Stimulated activated CD8-positive, alpha-beta memory T cell treated with anti-CD3 and anti-CD28 coated beads, Interleukin-4, amount 100 ng/mL, for 1 hour (primary cell): ENCODE measurements at places on chromosomes 6 and 20.

DNA sequence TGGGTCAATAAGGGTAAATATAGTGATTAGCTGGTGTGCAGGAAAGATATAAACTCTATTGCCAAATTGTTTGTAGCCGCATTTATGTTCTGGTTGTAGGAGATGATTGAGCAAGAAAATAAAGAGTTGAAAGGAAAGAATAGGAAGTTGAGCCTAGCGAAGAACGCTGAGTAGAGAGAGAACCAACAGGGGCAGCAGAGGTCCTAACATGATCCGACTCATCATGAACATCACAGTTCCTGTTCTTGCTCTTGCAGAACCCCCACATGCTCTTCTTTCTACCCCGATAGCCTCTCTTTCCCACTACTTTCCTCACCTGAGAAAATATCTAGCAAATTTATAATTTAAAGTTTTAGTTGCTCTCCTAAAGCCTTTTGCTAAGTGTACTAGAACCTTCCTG lies 9.9 kb upstream of the ID4 start:
- no peak for DNase-seq

GRCh38 chr6:46054516-46054915 lies 38.9 kb upstream of the CLIC5 start:
- DNase-seq, result no peak

GRCh38 chr6:26044140-26045064 lies 42.8 kb upstream of the HFE start:
- DNase-seq, result no peak

DNA sequence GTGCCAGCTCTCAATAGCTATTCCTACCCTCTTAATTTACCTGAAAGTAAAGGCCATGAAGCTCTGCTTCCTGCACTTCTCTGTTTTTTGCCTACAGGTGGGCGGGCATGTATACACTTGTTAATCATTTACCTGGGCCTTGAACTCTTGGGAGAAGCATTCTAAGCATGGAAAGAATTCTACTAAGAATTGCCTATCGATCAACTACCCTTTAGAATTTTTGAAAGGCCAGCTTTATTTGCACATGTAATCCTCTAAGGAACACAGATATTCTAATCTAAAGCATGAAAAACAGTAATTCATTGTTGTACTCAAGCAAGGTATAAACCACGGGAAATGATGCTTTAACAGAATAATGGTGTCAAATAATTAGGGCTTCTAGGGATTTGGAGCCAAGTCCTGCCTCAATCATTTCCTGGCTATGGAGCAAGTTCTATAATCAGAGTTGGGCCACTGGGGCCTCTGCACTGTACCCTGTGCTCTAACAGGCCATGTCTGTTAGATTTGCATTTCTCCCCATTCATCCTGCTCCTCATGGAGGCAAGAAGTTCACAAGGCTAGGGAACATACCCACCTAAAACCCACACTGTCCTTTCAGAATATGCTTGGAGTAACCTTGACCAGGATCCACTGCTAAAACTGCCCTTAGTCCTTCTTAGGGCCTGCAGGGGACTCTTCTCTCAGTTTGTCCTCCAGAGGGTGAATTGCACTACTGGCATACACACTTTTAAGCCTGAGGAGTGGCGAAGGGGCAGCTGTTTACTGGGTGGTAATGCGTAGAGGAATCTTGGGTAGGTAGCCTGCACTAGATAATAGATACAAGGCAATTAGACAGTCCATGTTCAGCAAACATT lies 276.4 kb upstream of the JAG1 start:
- DNase-seq, result no peak

- no peak for DNase-seq
Observed at GRCh38 chr6:136365776-136366354, 76.2 kb upstream of the BCLAF1 start.

- DNase-seq, result peak; percentile 19
Observed at GRCh38 chr6:34791164-34791700, 651 bp upstream of the BLTP3A start.

GRCh38 chr6:144141470-144141869 lies 8.8 kb upstream of the STX11 start:
- DNase-seq, result no peak

- DNase-seq, result no peak
Observed at GRCh38 chr6:15336900-15337560, 91.2 kb downstream of the JARID2 start.

DNA sequence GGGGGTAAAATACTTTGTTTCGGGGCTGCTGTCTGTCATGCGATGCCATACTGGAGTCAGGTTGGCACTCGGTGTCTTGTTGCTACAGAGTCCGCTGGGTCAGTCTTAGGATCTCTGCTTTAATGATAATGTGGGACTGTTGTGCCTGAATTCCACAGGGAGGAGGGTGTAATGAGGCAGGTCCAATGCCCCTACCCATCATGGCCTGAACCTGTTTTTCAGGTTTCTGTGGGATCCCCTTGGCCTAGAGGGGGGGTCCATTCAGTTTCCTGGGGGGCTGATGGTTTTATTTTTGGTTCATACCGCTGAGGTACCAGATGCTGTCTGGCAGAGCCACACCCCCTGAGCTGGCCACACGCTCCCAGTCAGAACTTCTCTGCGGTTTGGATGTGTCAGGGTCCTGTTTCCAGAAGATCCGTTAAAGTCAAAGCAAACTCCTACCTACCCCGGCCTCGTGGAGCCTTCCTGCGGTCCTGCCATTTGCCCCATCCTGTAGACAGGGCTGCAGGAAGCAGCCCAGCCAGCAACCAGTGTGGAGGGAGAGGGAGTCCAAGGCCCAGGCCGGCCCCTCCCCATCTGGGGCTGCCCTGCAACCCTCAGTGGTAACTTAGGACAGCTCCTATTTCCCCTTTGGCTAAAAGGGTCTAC lies 69.7 kb downstream of the TCP11 start:
- DNase-seq, result no peak

- DNase-seq, result no peak
Observed at GRCh38 chr6:129750360-129750759, 40.4 kb upstream of the ARHGAP18 start.

DNA sequence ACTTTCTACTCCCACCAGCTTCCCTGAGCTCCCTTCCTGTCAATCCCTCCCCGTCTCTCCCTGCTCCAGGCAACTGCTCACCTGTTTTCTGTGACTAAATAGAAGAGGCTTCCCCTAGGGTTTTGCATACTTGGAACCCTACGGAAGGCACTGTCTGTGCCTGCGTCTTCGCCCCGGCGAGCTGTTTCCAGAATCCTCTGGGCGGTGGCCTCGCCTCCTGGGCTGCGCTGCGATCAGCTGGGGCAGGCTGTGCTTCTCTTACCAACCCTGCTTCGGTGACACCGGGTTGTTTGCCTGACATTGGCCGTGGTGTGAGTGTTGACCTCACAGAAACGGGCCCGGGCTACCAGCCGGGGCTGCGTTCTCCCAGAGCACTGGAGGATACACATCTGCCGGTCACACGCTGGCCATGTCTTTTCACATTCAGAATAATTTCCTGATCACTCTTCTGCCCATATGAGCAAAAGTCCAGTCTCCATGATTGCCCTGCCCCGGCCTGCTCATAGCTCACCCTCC lies 29.4 kb upstream of the CCR6 start:
- DNase-seq, result no peak

- DNase-seq, result no peak
Observed at GRCh38 chr6:12113190-12113577, 101.1 kb downstream of the HIVEP1 start.

- no peak for DNase-seq
Observed at GRCh38 chr20:38450412-38450975, 15.4 kb upstream of the SNHG17 start.
